ENCODE measurements at places on chromosomes 6 and 20.

GRCh38 chr20:60152792-60153191, 194.6 kb downstream of the CDH26 start:
- no peak for DNase-seq

DNA sequence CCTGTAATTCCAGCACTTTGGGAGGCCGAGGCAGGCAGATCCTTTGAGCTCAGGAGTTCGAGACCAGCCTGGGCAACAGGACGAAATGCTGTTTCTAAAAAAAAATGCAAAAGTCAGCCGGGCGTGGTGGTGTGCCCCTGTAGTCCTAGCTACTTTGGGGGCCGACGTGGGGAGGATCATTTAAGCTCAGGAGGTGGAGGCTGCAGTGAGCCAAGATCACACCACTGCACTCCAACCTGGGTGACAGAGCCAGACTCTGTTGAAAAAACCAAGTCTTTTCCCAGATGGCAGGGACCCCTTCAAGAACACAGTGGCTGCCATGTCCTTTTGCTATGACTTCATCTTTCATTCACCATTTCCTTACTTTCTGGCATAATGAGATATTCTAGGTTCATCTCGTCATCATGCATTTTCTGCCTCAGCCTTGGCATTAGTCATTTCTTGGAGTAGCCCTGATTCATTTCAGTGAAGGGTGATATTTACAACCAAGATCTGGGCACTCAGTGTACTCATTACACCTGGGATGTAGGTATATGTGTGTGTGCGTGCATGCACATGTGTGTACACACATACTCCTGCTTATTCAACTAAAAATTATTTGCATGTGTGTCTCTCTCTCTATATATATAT, 61.4 kb upstream of the TOX2 start:
- no peak for DNase-seq

DNA sequence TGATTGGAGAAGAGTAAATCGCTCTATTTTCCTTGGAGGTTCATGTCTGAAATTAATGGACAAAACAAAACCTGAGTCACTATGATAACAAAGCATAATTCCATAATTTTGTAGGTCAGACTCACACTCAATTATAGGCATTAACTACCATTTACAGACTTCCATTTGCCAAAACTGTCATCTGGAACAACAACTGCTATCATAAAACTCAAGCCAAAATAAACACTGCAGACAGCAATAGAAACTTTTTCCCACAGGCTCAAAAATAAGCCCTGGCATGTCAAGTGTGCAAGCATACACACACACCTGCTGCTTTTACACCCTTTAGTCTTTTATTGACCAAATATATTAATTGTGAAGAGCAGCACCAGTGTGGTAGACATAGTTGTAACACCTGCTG, 7.1 kb downstream of the MRPS10 start:
- no peak for DNase-seq

DNA sequence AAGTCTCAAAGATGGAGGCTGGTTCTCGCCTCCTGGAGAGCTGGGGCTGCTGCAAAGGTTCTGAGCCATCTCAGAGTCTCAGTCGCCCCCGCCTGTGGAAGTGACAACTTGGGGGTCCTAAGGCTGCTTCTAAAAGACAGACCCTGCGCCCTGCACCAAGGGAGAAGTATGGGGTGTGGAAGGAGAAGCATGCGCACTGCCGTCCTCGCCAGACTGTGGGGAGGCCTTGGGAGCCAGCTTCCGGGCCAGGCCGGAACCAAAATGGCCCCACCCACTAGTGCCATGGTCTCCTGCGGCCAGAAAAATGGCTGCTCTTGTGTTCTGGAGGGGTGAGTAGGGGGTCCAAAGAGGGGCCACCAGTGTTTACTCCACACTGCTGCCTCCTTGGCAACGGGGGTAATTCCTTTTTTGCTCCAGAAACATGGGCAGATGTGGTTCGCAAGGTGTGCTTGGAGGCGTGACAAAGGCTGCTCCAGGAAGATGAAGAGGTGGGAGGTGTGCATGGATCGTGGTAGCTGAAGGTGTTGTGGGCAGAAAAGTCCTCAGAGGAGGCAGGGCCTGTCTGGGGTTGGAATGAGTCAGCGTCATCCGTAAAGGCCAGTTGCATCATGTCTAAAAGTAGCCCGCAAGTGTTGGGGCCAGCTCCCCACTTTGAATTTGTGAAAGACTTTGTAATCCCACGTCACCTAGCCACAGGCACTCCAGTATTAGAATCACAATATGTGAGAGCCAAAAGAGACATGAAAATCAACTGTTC, 329.8 kb upstream of the SOX4 start:
- DNase-seq = no peak

DNA sequence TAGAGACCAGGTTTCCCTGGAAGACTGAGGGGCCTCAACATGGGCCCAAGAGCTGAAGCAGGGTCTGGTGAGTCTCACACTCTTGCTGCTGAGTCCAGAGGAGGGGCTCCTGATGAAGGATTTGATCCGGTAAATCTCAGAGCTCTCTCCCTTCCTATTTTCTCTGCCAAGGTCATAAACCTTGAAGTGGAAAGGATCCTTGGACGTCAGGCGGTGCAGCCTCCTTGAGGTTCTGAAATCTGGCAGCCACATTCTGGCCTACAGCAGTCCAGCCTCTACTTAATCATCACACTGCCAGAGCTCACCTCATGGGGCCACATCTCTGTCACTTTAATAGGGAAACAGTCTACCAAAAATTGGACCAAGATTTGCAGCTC, 24.0 kb downstream of the ACSS1 start:
- peak; percentile 89 for DNase-seq

DNA sequence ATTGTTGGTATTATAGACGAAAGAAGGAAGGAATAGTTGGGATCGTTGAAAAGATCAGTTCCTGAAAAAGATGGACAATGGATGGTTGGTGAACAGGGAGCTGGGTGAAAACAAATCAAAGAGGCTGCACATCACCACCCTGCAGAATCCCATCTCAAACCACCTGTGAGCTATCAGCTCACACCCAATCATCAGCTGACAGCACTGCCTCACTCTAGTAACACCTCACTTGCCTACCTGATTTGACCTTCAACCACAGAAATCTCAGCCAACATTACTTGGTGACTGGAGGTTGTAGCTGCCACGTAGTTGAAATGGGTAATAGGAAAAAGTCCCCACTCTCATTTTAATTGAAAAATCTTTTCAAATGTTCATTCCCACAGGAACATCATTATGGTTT, 101.8 kb upstream of the DST start:
- DNase-seq = no peak

GRCh38 chr6:154458565-154459470, 51.7 kb downstream of the CNKSR3 start:
- DNase-seq = no peak

GRCh38 chr6:158397578-158397977, 85.3 kb downstream of the TULP4 start:
- no peak for DNase-seq

- no peak for DNase-seq
Measured at GRCh38 chr20:62178316-62179161, 4.3 kb upstream of the MTG2 start.

DNA sequence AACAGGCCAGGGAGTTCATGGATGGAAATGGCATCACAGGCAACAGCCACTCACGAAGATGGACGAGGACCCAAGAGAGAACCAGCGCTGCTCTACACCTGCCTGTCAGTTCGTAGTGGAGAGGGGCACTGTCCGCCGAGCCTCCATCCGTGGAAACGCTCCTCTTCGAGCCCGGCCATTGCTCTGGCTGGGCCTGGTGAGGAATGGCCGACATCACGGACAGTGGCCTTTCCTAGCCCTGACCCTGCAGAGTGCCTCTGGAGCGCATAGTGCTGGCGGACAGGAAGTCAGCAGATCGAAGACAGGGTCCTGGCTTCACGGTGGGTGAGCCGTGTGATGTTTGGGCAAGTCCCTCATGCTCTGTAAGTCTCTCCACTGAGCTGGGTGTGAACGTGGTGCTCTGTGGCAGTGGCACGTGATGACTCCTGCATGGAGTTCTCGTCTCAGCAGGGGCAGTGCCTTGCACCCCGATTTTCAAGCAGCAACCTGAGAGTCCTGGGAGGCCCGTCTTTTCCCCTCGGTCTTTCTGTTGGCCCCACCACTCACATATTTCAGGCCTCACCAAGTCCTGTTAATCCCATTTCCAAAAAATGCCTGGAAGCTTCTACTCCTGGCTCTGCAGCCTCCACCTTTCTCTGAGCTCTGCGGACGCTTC, 214.4 kb downstream of the ERMARD start:
- DNase-seq = no peak

DNA sequence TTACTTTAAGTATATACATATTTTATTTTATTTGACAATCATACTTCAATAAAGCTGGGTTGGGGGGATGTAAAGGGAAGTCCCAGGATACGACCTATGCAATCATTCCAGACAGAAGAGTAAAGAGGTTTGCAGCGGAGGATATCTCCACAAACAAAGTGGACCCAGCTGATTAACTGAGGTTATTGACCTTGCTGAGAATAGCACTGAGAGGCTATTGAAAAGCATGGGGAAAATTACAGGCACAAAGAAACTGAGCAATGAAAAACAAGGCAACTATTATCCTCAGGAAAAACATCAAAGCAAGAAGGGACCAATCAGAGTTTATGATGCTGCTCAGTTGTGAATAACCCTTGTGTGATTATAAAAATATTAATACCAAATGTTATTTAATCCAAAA, 32.6 kb downstream of the SERPINB1 start:
- no peak for DNase-seq

DNA sequence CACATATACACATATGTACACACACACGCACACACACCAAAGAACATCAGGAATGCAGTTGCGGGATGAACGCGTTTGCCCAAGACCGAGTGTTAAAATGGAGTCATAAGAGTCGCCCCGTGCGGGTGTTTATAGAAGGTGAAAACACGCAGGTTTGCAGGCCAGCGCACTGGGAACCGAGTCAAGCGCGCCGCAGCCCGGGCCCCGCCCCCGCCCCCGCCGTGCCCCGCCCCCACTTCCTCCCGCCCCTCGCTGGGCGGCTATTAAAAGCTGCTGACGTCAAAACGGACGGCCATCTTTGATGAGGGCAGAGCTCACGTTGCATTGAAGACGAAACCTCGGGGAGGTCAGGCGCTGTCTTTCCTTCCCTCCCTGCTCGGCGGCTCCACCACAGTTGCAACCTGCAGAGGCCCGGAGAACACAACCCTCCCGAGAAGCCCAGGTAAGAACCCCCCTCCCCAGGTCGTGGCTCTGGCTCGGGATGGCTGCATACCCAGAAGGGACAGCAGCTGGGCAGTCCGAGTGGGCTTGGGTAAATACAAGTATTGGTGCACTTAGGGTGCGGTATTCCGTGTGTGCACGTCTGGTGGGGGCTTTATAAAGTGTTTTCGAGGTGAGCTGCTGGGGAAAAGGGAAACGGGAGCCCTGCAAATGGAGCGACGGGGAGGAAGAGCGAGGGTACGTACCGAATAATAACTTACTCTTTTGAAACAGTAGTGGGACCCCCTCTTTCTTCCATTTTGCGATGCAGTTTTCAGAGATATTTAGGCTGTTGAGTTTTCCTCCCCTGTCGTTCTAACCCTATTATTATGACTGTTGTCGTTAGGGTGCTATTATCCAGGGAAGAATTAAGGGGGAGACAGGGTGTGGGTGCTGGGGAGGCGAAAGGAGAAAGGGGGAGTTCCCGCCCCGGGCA, at the start of gene SNAP25:
Gene SNAP25 (plus strand): TSS at position 295 of the 916 bp plus-strand sequence. CDS start 56,662 bp downstream, outside the sequence.
- DNase-seq = peak; percentile 91

DNA sequence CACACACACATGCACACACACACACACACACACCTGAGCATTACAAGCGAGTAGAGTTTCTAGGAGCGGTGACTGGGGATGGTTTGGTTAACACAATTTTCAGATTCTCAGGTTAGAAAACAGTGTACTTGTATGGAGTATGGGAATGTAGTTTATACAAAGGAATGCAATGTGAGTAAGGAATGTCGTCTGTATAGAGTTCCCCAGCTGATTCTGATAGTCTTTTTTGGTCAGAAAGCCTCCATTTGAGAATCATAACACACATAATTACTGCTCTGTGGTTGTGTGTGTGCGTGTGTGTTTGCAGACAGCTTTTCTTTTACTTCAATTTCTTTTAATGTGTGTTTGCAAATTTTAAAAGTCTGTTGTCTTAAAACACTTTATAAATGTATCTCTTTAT, 93.2 kb downstream of the MYO6 start:
- DNase-seq = no peak

GRCh38 chr6:136404627-136405419, 115.2 kb upstream of the BCLAF1 start:
- peak; percentile 51 for DNase-seq

DNA sequence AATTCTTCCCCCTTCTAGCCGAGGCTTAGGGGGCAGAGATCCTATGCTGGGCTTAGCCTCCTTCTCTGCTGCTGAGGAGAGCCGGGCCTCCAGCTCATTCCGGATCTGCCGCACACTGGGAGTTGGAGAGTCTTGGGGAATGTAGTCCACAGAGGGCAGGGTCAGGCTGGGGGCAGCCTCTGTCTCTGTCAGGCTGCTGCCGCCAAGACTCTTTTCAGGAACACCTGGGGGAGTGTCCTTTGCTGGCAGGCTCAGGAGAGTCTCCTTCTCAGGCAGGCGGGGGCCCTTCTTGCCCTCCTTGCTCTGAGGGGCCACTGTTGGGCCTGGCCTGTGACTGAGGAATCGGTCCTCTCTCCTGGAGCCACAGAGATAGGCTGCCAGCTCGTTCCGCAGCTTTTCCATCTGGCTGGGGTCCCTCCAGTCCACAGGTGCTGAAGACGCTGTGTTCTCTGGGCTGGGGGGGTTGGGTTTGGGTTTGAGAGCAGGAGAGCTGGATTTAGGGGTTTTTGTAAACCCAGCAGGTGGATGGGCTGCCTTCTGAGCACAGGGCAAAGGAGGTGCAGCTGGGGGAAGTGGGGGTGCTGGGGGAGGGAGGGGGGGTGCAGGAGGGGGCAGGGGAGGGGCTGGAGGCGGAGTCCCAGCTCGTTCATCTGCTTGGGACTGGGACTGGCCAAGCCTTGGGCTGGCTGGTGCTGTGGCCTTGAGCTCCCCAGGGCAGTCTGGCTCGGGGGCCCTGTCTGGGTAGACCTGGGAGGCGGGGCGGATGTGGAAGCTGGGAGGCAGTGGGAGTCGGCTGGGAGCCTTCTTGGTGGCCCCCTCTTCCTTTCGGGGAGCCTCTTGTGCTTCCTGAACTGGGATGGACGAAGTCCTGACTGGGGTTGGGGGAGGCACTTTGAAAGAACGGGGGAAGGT, 36.1 kb downstream of the C6orf132 start:
- peak; percentile 42 for DNase-seq

DNA sequence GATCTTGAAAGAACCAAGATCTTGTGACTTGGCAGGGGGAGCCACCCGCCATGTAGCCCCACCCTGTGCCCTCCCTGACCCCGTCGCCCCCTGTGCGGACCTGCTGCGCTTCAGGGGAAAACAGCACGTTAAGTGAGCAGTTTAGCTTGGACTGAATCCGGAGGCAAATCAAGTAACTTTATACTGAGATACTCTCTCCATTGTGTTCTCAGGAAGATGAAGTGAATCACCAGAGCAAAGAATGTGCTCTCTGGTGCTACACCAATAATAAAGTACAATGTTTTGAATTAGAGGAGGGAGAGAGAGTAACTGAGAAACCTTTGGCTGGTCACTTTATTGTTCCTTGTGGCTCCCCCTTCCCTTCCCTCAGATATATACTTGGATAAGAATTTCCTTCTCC, 83.4 kb downstream of the TXNDC5 start:
- peak; percentile 13 for DNase-seq

DNA sequence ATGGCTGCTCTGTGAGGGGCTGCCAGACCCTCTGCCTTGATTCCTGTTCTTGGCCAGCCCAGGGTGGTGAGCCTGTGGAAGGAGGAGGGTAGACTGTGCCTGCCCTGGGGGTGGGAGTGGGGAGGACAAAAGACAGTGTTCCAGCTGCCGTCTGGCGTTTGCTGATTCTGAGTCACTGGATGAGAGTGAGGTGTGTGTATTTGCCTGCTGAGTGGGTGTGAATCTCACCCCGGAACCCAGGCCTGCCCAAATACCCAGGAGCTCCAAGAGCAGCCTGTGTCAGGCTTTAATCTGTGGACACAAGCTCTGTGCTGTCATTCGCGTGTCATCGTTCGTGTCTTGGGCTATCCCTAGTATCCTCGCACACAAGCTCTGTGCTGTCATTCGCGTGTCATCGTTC, 2.6 kb upstream of the LKAAEAR1 start:
- no peak for DNase-seq

All from umbilical cord (tissue), 2 donors.